ENCODE measurements at places on chromosomes 3 and 15.

GRCh38 chr3:125257536-125257935 lies 45.0 kb upstream of the SLC12A8 start:
- DNase-seq, result no peak

GRCh38 chr15:31313223-31313622 lies 13.4 kb upstream of the KLF13 start:
- DNase-seq, result no peak

DNA sequence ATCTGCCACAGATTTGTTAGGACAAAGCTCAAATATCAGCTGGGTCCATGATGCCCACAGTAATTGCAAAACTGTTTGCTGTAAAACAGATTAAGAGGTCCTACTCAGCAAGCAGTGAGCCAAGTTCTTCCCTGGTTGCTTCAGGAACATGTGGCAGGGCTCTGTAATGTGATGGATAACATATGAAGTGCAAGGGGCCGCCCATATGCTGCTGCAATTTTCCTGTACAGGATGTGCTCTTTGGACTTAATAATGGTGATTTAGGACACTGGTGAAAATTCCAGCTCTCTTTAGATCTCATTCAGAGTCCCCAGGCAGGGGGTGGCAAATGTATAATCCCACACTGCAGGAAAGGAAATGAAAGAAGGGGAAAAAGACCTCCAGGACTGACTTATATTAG lies 289.4 kb downstream of the LSAMP start:
- DNase-seq, result peak; percentile 92

- DNase-seq, result peak; percentile 5
Measured at GRCh38 chr3:59968513-59969045, 918.8 kb upstream of the CFAP20DC start.

GRCh38 chr3:157240408-157240807 lies 80.5 kb upstream of the CCNL1 start:
- DNase-seq, result no peak

DNA sequence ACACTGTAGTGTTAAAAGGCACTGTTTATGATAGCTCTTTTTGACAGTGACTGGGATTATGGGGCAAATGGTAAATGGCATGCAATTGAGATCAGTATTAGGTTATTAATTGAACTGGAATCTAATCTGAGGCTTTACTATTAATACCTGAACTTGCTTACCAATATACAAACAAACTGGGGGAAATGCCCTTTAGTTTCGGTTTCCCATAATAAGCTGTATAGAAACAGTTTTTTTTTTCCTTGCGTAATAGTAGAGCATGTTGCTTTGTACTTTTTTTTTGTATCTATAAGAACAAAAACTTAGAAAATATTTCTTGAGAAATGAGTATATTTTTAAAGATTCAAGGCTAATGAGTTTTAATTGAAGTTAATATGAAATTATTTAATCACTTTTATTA lies 95.0 kb downstream of the FNDC3B start:
- no peak for DNase-seq
